ENCODE measurements at places on chromosomes 7 and 10.

GRCh38 chr10:126011995-126012394 lies 115.6 kb downstream of the FANK1 start:
- no peak for DNase-seq

DNA sequence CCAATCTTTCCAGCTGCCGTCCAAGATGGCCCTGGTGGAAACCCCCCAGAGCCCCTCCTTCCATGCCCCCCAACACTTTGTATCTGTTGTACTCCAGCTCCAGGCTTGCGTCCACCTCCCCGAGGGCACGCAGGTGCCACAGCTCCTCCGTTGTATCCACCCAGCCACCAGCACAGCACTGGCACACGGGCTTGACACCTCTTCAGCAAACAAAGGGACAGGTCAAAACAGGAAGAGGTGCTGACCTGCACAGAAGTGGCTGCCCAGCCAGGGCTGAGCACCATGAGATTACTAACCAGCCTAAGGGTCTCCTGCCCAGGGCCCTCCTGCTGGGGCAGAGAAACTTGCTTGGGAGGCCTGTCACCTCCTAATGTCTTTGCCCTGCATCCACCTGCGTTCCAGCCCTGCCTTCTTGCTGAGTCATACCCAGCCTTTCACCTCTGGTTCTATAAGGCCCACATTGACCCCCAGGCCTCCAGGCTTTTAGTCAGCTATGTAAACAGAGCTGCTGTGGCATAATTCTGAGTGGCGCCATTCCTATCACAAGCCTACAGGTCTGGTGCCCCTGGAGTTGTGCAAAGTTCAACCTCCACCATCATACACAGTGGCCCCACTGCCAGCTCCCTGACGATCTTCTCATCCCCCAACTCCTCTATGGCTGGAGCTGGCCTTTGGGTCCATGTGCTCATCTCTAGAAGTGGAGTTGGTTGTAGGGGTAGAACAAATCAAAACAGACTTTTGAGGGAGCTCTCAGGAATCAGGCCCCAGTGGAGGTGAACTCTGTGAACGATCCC lies 20.9 kb downstream of the SLC29A3 start:
- DNase-seq = no peak

GRCh38 chr7:36658335-36659171 lies 65.7 kb downstream of the AOAH start:
- DNase-seq = no peak

DNA sequence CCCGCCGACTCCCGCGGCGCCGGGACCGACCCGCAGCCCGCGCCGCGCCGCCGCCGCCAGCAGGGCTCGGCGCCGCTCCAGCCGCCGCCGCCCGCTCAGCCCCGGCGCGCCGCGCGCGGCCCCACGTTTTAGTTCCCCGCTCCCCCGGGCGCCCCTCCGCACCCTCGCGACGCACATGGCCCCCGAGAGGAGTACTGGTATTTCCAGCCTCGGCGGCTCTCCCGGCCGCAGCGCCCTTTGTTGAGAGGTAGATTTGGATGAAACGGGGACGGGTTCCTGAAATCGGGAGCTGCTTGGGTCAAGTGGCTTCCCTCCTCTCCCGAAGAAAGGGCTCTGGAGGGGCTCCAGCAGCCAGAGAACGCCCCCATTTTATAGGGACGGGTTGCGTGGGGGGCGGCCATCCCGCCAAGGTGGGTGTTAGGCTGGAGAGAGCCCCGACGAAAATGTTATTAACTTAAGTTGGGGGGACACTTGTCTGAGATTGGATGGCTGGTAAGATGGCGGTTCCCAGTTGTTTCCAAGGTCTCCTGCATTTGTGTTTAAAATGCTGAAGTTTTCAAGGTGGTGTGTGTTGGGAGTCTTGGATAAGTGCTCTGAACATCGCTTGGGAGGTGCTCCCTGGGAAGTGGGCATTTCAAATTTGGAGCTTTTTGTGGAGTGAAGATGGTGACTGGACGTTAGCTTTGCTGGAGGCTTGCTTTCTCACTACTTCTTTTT lies 1.2 kb downstream of the BMI1 start:
- peak; percentile 8 for DNase-seq

DNA sequence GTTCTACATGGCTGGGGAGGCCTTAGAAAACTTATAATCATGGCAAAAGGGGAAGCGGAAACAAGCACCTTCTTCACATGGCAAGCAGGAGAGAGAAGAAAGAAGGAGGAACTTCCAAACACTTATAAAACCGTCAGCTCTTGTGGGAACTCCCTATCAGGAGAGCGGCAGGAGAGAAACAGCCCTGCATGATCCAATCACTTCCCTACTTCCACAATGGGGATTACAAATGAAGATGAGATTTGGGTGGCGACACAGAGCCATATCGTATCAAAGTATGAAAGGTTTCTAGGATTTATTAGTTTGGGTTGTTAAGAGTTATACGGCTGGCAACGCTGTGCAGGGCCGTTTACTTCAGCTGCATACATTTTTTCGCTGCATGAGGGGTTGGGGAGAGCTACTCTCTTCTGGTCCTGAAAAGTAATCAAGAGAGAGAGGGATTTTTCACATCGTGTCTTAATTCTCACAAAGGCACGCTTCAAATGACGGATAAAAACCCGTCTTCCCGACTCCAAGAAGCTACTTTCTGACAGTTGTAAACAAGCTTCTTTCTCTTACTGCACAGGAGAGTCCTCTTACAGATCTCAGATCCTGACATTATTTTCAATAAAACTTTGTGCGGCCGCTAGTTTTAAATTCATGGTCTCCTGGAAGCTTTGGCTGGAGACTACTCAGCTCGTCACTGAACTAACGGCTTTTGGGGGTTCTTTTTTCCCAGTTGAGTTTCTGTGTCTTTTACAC lies 751 bp upstream of the GTPBP10 start:
- peak; percentile 45 for DNase-seq

DNA sequence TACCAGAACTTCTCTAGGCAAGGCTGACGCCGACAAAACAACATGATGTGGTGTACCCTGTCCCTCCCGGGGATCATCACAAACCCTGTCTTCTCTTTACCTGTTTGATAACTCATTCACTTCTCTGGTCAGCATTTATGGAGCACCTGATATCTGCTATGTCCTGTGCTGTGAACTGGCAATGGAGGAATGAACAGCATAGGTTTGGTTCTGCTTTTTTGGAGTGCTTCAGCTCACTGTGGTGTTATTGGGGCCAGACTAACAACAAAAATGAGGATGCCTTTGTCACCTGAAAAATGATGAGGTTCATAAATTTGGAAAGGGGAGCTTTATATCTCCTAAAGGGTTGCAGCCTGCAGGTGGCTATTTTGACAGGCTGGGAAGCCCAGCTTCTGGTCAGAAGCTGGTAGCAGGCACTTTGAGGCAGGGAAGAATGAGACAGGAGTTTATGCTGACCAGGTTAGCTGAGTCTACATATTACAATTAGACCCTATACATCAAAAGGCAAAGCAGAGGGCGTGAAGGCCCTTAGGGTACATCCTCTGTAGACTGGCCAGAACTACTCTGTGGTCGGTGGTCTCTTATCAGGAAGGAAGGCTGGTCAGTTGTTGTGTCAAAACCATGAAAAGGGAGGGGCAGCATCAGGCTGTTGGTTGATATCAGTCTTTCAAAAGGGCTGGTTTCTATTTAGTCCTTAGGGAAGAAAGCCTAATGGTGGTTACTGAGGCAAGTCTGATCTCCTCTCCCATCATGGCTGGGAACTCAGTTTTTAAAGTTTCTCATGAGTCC lies 42.3 kb downstream of the SH2D4B start:
- no peak for DNase-seq

DNA sequence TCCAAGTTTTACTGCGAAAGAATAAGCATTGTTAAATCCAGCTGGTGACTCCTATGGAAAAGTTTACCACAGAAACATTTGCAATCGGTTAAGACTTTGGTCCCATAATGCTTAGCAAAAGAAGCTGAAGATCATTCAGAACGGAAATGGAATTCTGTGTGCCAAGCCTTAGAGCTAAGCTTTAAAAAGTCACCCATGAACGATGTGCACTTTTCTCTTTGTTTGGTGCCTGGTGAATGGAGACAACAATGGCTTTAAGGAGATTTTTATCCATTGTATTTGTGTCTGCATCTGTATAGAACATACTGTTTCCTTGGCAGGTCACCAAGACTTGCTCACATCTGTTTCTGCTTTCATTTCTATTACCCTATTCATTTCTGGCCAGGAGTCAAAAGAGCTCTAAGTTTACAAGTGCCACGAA lies 26.3 kb upstream of the COL1A2 start:
- no peak for DNase-seq

- no peak for DNase-seq
Observed at GRCh38 chr10:119413093-119413453, 129.4 kb downstream of the RGS10 start.

- peak; percentile 7 for DNase-seq
Observed at GRCh38 chr10:72567421-72567820, 58.5 kb downstream of the MICU1 start.

All from CD14-positive monocyte (primary cell).